ENCODE measurements at places on chromosomes 5 and 9. TPM values are rescaled to one million over a fixed set of nuclear protein-coding genes. Genes with fewer than 3 reads are reported as not detected.

Gene PTGS1
- 11.4 TPM for total RNA-seq

Gene CMBL
- total RNA-seq = 14.0 TPM

Gene PCDHGB2
- 1.2 TPM for total RNA-seq

Gene LECT2
- total RNA-seq = not detected

Gene SLC35D2
- total RNA-seq = 24.8 TPM

Gene IFNK
- 0.12 TPM for total RNA-seq

Gene GMCL2
- not detected for total RNA-seq

Gene SLC45A2
- under 0.01 TPM for total RNA-seq

Gene KLF4
- 3.3 TPM for total RNA-seq

Gene ATP6V1G1
- total RNA-seq = 114 TPM

Gene NME5
- total RNA-seq = 1.7 TPM

Gene SUSD3
- total RNA-seq = 14.2 TPM

Gene ADCY2
- total RNA-seq = under 0.01 TPM

Gene CDC25C
- total RNA-seq = 22.4 TPM

Gene CRAT
- total RNA-seq = 41.6 TPM

Gene ECM2
- total RNA-seq = 1.00 TPM

Gene PPP3R2
- total RNA-seq = not detected

Gene MAST4
- total RNA-seq = 16.6 TPM

Data from uterine smooth muscle cell (primary cell).